ENCODE measurements at places on chromosomes 11 and 22.

GRCh38 chr11:46315783-46316563 lies 31.3 kb upstream of the DGKZ start:
- no peak for DNase-seq

DNA sequence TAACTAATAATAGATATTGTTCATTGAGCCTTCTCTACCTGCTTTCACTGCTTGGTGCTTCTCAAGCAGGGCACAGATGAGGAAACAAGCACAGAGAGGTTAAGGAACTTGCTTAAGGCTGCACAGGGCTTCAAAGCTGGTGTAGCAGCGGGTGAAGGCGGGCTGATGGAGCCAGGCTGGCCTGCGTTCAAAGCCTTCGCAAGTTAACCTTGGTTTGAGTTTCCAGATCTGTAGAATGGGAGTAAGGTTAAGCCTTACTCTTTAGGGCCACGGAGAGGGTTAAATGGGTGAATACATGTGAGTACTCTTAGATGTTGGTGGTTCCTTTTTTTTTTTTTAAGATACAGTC lies 36.2 kb upstream of the EIF3D start:
- DNase-seq, result no peak

DNA sequence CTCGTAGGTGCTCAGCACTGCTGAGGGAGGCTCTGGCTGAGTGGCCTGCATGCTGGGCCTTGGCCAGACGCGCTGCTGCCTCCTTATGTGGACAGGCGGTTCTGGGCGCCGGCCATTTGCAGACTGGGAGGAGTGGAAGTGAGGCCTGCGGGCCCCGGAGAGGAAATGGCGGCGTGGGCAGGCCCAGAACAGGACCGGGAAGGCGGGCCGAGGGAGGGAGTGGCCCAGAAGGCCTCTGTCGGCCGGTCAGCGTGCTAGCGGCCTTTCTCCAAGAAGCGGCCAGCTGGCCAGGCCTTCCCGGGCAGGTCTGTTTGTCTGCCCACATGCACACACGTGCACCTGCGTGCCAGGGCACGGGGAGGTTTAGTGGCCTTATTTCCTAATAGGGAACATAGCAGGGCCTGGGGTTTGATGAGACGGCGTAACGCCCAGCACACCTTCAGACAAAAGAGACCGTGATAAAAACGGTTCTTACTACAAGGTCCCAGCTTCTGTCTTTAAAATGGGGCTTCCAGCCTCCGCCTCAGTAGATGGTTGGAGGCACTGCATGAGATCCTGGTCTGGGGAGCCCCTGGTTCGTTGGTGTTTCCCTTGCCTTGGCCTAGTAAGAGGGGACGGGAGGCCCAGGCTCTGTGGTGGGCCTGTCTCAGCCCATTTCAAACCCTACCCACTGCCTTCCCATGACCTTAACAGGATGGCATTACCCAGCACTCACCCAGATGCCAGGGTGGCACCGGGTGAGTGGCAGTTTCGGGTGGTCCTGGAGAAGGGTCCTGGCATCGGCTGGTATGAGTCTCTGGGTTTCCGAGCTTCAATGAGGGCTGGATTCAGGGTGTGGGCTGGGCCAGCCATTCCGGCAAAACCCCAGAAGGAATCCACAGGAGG lies 65.1 kb upstream of the PPARA start:
- peak; percentile 95 for DNase-seq

DNA sequence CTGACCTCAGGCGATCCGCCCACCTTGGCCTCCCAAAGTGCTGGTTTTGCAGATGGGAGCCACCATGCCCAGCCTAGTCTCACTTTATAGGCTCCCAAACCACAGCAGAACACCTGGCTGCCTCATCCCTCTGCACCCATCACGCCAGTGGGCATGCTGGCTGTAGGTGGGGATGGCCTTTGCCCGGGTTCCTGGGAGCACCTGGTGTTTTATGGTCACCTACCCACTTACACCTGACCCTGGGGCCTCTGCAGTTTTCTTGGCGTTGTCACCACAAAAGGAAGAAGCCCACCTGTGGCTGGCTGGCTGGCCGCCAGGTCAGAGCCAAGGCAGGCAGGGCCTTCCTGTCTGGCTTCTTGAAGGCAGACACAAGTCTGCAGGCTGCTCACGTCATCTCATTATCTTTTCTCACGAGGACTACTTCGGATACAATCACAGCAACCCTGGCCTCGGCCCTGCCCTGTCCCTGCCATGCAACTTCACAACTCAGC lies 8.2 kb downstream of the RRP7A start:
- no peak for DNase-seq

DNA sequence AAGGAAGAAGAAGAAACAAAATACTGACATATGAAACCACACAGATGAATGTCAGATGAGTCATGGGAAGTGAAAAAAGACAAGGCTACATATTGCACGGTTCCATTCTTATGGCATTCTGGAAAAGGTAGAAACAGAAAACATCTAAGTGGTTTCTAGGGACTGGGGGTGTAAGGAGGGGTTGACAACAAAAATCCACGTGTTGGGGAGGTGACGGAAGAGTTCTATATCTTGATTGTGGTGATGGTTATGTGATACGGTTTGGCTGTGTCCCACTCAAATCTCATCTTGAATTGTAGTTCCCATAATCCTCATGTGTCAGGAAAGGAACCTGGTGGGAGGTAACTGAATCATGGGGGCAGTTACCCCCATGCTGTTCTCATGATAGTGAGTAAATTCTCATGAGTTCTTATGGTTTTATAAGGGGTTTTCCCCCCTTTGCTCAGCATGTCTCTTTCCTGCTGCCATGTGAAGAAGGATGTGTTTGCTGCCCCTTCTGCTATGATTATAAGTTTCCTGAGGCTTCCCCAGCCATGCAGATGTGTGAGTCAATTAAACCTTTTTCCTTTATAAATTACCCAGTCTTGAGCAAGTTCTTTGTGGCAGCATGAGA lies 6.4 kb upstream of the ARFGAP3 start:
- peak; percentile 97 for DNase-seq

DNA sequence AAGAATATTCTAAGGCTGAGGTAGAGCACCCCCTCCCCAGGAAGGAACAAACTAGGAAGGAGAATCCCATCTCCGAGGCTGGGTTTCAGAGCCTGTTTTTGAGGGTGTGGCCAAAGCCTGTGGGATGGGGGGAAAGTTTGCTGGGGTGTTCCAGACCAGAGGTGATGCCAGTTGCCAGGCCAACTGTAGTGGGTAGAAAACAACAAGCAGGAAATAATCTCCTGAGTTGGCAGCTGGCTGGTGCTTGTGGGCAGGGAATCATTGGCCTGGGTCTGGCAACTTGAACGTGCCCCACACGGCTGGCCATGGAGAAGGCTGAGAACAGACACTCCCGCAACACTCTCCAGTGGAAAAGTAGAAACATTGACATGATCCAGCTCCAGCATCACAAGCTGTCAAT lies 385.6 kb downstream of the ETS1 start:
- no peak for DNase-seq

DNA sequence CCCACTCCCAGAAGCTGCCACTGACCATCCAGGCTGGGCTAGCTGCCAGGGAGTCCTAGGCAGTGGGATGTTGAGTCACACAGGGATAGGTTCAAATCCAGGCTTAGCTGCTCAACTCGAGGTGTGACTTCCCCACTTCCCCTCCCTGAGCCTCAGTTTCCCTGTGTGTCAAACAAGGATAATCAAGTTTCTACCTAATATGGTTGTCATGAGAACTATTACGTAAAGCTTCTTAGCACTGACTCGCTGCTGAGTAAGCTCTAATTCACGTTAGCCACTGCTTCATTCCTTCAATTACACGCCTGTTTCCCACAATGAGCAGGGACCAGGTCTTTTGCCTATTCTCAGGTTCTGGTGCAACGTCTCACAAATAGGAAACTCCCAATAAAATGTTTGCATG lies 67.7 kb downstream of the SEZ6L start:
- no peak for DNase-seq

- no peak for DNase-seq
Measured at GRCh38 chr11:4049006-4049405, 45.6 kb upstream of the RRM1 start.

GRCh38 chr22:21876486-21877176 lies 9.2 kb upstream of the MAPK1 start:
- no peak for DNase-seq

All from HT1080 (cell line).